Neural progenitor cell (in vitro differentiated cells): ENCODE measurements at places on chromosomes 1 and 21. TPM values are rescaled to one million over a fixed set of nuclear protein-coding genes. Genes with fewer than 3 reads are reported as not detected.

Gene JAM2
- 1.9 and 3.5 TPM in 2 replicates for total RNA-seq

Gene LMOD1
- 0.37 and 1.2 TPM in 2 replicates for total RNA-seq

Gene IGSF9
- 3.3 and 9.1 TPM in 2 replicates for total RNA-seq

Gene TINAGL1
- total RNA-seq, result not detected in 2 replicates

Gene SFT2D2
- 25.0 and 30.5 TPM in 2 replicates for total RNA-seq

Gene C1orf94
- 0.19 and 0.37 TPM in 2 replicates for total RNA-seq

Gene AMPD1
- total RNA-seq, result not detected in 2 replicates
